ACHN (cell line): ENCODE measurements at places on chromosomes 7 and 10.
A peak's percentile ranks its signal among the peaks of the same experiment; 100 is the strongest.

GRCh38 chr7:20282959-20283358 lies 47.7 kb upstream of the ITGB8 start:
- no peak for DNase-seq

GRCh38 chr7:129635300-129636029 lies 23.9 kb downstream of the NRF1 start:
- peak; percentile 84 for DNase-seq

- peak; percentile 87 for DNase-seq
Observed at GRCh38 chr7:100407285-100408180, 21.0 kb downstream of the ZCWPW1 start.

DNA sequence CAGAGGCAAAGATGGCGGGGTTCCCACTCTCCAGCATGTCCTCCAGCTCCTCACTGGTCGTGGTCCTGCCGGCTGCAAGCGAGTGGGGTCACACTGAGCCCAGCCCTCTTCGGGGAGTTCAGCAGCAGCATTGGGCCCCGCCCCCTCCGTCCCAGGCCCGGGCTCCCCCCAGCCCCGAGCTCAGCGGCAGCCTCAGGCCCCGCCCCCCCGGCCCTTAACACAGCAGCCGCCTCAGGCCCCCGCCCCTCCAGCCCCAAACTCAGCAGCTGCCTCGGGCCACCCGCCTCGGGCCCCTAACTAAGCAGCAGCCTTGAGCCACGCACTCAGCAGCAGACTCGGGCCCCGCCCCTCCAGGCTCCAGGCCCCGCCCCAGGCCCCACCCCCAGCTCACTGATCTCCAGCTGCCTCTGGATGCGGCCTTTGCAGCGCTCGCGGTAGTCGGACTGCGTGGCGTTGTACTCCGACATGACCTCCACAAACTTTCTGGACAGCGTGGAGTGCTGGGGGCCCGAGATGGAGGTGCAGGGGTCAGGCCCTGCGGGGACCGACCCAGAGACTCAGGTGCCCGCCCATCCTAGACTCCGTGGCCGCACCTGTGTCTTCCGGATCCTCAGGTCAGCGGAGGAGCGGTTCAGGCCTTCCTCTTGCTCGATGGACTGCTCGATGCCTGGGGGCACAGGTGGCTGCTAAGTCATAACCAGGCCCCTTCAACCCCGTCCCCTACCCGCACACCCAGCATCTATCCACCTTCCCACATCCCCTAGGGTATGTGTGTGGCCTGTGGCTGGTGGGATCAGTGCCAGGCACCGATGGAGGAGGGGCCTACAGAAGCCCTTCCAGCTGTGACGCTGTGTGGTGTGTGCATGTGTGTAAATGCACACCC lies 15.5 kb downstream of the STX1A start:
- DNase-seq, result no peak

- peak; percentile 30 for DNase-seq
Observed at GRCh38 chr7:6015917-6016652, 7.0 kb downstream of the AIMP2 start.

DNA sequence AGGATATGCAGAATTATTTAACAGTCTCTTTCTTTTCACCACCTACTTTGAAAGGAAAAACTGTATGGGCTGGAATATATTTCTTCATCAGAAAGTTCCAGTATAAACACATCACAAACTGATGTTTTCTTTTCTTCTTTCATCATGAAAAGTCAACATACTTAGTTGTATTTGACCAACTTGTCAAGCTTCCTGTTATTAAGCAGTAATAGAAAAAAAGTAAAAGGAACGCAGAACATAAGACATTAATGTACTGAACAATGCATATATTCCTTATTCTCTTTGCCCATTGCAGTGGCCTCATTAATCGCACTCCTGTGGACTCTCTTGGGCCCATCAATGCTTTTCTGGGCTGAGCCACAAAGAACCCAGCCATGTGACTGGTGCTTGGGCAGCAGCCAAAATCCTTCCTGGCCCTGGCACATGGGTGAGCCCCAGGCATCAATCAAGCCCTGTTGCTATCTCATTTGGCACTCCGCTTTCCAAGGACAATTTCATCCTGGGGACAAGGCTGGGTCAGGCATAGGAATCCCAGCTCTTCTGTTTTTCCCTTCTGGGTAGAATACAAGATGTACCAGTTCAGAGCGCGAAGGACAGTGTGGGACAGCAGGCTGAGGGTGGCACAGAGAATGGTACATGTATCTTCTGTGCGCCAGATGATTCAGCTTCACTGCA lies 42.3 kb downstream of the RHOBTB1 start:
- DNase-seq, result no peak

DNA sequence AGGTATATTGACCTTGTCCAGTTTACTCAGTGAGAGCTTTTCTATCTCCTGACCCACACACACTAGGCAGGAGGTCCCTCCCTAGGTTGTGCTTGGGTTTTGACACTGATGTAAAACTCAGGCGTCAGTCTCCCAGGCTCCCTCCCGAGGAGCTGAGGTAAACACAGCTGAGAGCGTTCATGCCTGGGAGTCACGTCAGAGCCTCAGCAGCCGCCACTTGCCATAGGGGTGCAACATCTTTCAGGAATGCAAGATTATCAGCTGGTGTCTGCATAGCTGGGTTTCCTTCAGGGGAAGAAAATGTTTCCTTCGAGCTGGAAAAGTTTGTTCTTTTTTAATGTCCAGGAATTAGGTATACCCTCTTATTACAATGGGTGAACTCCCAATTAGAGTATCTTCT lies 70.6 kb downstream of the FGFR2 start:
- peak; percentile 86 for DNase-seq

GRCh38 chr7:102125127-102125596 lies 161.5 kb upstream of the SH2B2 start:
- peak; percentile 94 for DNase-seq

DNA sequence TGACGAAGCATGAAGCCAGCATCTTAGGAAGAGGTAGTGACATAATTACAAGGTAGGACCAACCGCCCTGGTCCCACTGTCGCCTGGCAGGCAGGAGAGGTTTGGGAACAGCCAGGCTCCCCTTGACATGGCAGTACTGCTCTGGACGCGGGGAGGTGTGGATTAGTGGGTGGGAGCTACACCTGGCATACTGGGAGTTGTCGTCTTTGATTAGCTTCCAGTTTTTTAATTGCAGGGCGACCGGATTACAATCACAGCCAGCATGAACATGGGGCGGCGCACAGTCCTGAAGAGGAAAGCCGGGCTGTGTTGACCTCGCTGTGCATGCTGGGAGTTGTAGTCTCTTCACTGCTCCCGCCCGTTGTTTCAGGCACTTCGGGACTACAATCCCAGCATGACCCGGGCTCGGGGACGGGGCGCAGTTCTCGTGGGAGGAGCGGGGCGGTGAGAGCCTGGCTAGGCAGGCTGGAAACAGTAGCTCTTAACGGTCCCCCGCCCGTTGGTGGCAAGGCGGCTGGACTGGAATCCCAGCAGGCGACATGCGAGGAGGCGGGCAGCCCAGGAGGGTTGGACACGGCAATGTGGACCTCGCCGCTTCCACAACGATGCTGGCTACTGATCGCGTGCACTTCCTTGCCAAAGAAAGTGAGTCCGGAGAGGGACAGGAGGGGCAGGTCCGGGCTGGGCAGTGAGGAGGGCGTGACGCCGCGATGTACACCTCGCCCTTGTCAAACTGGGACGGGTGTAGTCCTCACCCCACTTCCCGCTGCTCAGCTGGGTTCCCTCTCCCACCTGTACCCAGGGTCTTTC lies 98.0 kb upstream of the ZNF722 start:
- no peak for DNase-seq

DNA sequence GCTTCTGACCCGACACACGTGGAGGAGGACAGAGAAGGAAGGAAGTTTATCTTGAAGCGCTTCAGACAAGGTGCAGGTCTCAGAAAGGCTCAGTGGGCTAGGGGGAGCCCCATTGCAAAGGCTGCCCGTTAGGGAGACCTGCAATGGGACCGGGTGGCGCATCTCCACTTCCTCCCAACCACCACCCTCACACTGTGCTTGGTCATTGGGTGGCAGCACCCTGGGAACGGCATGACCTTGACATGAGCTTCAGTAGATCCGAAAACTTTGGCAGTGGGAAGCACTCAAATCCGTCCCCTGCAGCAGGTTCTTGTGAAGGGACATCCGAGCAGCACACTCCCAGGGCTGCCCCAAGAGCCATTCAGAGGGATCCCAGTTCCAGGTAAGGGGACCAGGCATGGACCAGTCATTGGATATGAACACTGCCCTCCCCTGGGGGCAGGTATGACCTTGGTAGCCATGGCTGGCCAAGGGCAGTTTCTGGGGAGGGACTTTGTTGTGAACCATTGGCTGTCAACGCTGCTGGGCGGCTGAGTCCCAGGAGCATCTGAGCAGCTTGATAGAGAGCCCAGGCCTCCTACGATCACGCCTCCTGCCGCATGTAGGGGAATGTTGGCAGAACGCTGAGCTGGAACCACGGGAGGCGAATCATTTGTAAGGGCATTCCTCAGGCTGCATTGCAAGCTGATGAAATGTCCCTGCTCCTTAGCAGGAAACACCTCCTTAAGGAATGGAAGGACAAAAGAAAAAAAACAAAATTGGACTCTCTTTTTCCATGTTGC lies 31.7 kb downstream of the GALNTL5 start:
- DNase-seq, result peak; percentile 55

DNA sequence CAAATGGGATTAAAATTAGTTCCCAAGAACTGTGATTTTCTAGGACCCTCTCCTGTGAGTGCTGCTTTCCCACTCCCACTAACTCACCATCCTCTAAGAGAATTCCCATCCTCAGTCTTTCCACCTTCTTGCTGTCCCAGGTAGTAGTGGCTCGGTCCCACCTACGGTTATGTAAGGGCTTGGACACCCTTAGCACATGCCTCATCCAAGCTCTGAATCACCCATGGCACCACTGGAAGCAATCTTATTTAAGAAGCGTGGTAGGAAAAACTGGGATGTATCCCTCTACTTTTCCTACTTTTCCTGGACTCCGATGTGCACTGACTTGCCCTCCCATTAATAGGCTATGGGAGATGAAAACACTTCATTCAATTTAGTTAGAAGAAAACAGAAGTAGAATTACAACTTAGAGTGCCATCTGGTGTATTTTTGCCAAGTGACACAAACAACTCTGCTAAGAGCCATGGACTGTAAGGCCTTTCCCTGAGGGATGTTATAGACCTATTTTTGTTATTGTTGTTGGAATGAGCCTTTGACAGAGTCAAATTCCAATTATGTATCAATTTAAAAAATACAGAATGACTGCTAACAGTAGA lies 13.7 kb upstream of the ANKRD22 start:
- peak; percentile 29 for DNase-seq

- DNase-seq, result no peak
Observed at GRCh38 chr7:140192620-140193019, 15.8 kb upstream of the KDM7A start.

DNA sequence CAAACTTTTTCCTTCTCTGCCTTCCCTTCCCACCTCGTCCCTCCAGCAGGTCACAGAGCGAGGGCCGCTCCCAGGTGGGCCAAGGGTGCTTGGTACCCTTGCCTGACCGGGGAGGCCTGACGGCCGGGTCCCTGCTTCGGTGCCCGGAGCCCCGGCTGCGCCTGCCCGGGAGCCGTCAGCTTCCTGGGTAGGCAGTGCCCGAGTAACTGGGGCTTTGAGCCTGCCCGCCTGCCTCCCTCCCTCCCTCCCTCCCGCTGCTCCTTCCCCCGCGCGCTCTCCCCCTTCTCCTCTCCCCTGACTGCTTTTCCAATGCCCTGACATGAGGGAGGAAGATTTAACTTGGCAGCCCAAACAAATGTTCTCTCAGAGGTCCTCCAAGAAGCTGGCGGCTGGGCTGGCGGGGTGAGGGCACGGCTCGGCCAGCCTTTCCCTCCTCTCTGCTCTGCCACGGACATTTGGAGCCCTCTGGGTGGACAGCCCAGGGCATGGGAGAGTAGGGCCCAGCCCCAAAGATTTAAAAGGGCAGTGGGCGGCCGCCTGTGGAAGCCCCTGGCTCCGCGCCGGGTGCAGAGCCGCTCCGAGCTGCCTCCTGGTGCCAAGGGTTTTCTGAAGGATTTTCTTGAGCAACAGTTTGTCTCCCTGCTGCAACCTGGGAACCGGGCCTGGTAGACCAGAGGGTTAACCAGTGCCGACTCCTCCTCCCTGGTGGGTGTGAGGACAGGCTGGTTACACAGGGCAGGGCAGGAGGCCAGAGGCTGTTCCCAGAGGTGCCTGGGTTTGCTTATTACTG lies 2.0 kb downstream of the ZMIZ1 start:
- peak; percentile 78 for DNase-seq

DNA sequence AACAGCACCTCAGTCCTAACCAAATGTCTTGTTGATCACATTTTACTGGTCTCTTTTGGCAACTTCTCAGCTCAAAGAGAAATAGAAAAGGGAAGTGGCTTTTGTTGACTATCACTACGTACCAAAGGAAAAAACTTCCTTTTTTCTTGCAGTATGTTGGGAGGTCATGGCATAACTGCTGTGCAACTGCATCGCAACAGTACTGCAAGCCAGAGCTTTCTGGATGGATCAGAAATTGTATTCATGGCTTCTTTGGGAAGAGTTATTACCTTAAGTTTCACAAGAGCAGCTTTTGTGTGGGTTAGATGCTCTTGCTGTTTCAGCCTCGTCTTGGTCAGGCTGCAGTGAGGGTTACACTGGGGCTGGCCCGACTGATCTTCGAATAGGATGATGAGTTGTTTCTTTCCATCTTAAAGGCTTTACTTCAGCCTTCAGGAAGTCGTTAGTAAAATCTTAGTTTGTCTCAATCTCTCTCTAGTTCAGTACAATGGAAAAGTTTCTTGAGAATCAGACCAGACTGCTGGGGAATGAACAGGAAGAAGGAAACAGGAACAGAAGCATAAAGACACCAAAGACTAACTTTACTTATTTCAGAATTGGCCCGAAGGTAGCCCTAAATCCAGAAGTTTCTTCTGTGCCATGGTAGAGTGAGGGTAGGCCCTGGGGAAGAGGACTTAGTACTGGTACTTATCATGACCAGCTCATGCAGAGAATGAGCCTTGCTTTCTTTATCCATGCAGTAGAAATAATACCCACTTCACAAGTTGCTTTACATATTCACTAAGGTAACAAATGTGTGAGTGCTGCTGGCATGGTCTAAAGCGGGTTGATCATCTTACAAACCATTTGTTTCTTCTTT lies 153.6 kb downstream of the CELF2 start:
- DNase-seq, result no peak

- no peak for DNase-seq
Observed at GRCh38 chr7:43458330-43459018, 124.4 kb upstream of the STK17A start.

DNA sequence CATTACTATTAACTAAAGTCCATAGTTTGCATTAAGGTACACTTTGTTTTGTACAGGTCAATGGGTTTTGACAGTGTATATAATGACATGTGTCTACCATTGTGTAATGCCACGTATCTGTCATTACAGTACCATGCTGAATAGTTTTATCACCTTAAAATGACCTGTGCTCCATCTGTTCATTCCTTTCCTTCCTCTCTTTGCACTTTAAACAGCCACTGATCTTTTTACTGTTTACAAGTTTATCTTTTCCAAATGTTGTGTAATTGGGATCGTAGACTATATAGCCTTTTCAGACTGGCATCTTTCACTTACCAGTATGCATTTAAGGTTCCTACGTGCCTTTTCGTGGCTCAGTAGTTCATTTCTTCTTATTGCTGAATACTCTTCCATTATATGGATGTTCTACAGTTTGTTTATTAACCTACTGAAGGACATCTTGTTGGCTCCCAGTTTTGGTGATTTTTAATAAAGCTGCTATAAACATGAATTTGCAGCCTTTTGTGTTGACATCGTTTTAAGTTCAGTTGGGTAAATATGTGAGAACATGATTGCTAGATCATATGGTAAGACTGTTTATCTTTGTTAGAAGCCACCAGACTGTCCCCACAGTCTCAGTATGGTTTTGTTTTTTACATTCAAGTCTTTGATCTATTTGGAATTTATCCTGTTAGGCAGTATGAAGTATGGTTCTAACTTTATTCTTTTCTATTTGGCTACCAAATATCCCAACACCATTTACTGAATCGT lies 24.7 kb downstream of the STAM start:
- no peak for DNase-seq
